ENCODE measurements at places on chromosomes 4 and X.

DNA sequence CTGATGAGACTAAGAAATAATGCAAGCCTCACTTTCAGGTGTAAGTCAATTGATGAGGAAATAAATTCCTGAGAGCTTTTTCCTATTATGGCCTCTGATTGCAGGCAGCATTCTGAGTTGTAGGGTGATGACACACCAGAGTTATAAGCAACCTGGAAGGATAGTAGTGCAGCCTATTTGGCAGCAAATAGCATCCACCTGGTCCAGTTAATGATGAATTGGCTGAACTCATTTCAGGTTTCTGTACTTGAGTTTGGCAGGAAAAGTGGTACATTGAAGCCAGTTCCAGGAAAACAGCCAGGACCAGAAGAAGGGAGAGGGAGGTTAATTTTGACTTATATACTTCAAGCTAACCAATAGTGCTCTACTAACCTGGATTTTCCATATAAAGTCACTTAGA lies 316.8 kb downstream of the NAF1 start:
- DNase-seq: no peak

DNA sequence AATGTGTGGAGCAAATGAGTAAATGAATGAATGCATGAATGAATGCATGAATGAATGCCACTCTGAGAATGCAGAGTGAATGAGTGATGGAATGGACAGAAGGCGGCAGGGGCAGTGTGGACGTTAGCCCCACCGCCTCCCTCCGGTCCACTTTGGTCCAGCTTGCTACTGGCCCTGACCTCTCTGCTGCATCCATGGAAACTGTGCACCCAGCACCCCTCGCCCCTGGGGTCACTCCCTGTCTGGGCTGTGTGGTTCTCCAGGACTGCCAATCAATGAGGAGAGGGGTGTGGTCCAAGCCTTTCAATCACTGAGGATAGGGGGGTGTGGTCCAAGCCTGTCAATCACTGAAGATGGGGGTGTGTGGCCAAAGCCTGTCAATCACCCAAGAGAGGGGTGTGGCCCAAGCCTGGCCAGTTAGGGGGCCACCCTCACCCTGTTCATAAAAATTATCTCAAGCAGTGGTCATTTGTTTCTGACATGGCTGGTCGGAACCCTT lies 39.2 kb upstream of the ASMTL start:
- DNase-seq: peak; percentile 81

DNA sequence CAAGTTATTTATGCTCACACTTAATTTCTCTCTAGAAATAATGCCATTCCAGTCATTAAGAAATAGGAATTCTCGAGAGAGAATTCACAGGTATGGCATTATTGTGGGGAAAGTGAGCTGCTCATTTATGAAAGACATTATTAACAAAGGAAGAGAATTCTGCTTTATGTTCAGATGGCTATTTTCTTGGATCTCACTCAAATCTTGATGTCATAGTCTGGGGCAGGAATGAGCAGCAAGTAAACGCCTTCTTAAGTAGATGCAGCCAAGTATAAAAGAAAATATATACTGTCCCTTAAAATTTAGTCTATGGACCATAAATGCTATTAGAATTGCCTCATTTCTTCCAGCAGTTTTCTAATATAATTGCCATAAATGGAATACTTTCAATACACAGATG lies 58.2 kb upstream of the FBXW7 start:
- no peak for DNase-seq

GRCh38 chrX:41389311-41389888 lies 55.4 kb downstream of the DDX3X start:
- DNase-seq: no peak

DNA sequence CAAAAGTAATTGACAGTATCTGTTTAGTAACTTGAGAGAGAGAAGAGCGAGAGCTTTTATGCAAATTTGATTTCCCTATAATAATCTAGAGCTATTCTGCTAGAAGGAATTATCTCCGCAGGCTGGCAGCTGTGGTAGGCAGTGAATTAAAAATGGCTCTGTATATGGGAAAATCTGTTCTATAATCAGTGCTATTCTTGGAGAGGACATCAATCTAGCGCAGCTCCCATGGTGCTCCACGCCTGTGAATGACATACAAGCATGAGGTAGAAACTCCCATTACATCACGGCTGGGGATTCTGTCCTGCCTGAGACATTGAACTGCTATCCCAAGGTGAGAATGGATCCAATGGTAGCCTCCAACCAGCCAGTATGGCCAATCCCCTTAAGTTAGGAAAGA lies 179.0 kb downstream of the DHX15 start:
- DNase-seq: no peak

DNA sequence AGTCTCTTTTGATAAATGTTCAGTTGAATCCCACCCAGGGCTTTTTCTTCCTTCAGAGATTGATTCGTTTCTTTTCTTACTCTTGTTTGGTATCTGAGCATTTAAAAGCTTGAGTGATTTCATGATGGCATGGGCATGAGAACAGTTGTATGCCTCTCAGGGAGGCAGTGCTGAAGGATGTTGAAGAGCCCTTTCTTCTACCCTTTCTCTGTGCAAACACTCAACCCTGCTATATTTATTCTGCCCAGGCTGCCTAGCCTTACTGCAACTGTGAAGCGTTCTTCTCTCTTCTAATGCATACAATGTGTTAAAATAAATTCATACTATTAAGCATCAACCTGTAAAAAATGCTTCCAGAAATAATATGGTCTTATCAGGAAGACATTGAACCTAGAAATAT lies 367.6 kb upstream of the LCORL start:
- no peak for DNase-seq

- DNase-seq: no peak
Measured at GRCh38 chrX:19864736-19865135, 22.7 kb downstream of the SH3KBP1 start.

- no peak for DNase-seq
Measured at GRCh38 chr4:15996773-15997172, 33.8 kb upstream of the FGFBP2 start.

GRCh38 chrX:148288451-148288850 lies 212.0 kb upstream of the AFF2 start:
- DNase-seq: no peak

- DNase-seq: no peak
Measured at GRCh38 chr4:174192943-174193342, 90.5 kb downstream of the FBXO8 start.

GRCh38 chrX:106730401-106730800 lies 3.9 kb downstream of the RNF128 start:
- DNase-seq: no peak

DNA sequence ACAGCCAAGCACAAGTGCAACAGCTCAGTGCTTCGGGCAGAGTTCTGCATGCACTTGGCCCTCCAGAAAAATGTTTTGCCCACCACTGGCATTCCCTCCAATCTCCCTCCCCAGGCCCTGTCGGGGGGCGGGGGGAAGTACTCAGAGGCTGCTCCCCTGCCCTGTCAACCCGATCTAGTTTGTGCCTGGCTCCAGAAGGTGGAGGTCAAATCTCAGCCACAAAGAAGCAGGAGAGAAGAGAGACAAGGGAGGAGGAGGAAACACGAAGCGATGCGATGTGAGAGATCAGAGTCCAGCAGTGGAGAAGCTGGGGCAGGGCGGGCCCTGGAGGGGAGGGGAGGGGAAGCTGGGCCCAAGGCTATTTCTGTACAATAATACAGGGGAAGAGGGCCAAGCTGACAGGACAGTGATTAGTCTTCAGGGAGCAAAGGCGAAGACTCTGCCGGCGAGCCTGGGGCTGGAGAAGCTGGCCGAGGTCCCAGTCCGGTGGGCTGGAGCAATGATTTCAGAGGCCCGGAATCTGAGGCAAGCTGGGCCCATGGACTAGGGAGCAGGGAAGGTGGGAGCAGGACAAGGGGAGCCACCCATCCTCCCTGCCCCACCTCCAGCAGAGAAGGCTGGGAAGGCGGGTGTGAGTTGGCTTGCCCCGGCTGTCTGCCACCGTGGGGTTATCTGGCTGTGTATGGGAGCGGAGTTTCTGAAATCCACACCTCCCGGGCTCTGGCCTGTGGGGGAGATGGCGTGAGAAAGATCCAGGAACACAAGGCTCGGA lies 167.1 kb downstream of the EFNB1 start:
- no peak for DNase-seq

- no peak for DNase-seq
Measured at GRCh38 chrX:132034648-132035047, 11.5 kb downstream of the STK26 start.

- no peak for DNase-seq
Measured at GRCh38 chr4:144748814-144749555, 103.0 kb downstream of the HHIP start.

GRCh38 chr4:187501731-187502130 lies 493.8 kb upstream of the ZFP42 start:
- no peak for DNase-seq

DNA sequence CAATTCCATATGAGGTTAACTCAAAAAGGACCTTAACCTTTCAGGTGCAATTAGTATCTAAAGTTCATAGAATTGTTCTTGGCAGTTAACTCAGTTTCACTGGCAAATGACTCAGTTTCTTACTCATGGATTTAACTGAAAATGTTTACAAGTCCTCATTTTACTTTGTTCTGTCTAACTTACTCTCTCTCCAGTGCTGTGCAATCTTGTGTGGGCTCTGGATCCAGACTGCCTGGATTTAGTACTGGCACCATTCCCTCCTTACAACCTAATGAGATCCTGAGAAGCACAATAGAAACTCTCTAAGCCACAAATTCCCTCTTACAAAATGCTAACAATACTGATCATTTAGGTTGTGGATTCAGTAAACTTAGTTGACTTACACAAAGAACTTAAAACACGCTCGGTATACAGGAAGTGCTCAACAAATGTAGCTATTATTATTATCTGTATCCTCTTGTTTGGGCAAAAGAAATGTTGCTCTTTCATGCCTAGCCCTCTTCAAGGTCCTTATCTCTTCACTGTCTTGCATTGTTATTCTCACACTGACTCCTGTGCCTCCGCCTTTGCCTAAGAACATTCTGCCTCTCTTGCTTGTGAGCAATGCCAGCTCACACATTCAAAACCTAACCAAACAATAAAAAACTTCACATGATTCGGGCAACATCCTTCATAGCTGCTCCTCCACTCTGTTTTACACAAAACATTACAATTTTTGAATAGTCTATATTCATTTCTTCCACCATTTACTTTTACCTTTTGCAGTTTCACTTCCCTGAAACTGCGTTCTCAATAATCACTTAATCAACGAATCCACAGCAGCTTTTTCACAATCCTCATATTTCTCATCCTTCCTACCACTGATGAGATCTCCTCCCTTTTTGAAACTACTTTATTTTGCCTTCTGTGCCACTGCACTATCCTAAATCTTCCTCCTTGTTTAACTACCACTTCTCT lies 91.8 kb downstream of the PDE5A start:
- DNase-seq: no peak

GRCh38 chrX:107632346-107632745 lies 4.0 kb downstream of the PRPS1 start:
- DNase-seq: no peak

GRCh38 chr4:42122237-42122636 lies 30.2 kb downstream of the BEND4 start:
- no peak for DNase-seq

DNA sequence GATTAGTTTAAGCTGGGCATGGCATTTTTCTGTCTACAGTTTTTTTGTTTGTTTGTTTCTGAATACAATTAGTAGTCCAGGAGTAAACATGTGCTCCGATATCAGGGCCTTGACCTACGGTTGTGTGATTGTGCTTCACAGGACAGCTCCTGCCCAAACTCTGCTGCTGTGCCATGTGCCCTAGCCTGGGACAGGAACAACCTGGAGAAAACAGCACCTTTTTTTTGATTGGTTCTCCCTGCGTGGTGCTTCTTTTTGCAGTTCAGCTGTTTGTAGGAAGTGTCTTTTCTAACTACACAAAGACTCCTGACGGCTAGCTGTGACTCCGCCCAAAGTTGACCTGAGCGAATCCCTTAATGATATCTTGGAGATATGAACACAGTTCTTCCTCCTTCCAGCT lies 158.8 kb downstream of the ATP10D start:
- no peak for DNase-seq

DNA sequence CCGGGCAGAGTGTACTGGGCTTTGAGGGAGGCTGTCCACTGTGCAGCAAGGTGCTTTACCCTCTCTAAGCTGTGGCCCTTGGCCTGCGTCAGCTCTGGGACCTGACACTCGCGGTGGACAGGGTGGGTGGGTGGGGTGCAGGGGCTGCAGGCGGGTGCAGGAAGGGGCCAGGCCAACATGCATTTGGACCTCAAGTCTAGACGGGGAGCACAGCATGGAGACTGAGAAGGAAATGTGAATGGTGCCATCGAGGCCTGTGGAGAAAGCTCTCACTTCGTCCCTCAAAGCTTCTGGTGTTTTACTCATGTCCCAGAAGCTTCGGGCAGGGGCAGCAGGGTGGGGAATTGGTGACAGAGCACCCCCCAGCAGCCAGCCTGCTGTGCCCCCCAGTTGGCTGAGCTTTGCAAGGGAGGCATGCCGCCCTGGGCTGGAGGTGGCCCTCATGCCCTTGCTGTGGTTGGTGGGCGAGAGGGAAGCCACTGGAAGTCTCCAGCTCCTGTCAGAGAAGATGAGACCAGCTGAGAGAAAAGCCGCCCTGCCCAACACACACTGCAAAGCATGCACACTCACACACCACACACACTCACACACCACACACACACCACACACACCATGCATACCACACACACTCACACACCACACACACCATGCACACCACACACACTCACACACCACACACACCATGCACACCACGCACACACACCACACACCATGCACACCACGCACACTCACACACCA lies 12.3 kb downstream of the PNMA6E start:
- DNase-seq: no peak

- no peak for DNase-seq
Measured at GRCh38 chr4:38930204-38930603, 62.6 kb downstream of the FAM114A1 start.

DNA sequence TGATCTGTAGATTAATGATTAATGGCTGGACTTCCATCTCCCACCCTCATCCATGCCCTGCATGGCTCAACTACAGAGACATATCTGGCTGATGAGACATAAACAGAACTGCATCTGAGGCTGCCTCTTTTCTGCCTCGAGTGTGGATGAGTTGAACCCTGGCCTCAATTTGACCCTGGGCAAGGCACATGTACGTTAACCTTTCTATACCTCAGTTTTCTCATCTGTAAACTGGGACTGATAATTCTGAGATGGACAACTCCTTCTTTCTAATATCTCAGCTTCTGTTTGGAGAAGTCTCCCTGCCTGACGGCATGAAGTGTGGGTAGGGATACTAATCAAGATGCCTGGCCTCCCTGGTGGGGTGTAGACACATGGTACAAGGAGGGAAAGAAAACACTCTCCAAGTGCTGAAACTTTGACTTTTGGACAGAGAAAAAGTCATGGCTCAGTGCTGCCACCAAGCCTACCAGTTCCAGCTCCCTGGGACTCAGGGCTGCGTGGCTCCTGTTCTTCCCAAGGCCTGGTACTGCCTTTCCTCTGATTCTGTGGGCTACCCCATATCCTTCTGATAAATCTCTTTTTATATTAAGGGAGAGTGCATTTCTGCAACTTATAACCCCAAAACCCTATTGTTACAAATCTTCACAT lies 64.4 kb downstream of the HAUS3 start:
- no peak for DNase-seq

GRCh38 chrX:119677654-119677981 lies 15.3 kb downstream of the SEPTIN6 start:
- no peak for DNase-seq
